ENCODE measurements at places on chromosomes 13 and 19. TPM values are rescaled to one million over a fixed set of nuclear protein-coding genes. Genes with fewer than 3 reads are reported as not detected.

DNA sequence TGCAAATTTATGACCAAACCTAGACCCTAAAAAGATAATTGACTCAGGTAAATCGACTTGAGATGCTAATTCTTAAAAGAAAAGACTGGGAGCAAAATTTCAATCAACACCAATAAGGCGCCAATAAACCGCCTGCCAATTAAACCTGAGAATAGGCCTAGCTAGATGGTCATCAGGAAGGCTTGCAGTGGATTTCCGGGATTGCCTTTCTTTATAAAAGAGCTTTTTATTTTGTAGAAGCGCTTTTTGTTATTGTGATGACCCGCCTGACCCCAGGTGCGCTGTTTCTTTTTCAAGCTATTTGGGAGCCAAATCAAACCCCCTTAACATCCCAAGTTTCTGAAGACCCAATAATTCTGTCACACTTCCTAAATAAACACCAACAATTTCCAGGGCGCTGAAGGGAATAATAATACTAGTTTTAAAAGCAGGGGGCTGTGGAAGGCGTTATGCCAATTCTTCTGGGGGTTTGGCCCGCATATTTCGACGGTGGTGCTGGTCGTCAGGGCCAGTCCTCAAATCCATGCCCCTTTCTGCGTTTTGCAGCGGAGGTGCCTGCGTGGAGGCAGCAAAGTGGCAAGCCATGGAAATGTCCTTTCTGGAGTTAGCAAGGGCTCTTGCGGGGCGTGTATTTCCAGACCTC, 2.9 kb upstream of the ZIC5 start:
- DNase-seq = no peak

GRCh38 chr19:4362101-4362828, 18.9 kb downstream of the MPND start:
- DNase-seq = no peak

- DNase-seq = no peak
Observed at GRCh38 chr13:110388108-110388943, 81.2 kb downstream of the COL4A2 start.

CEACAM18 gene
- total RNA-seq = not detected

SLC6A16 gene
- 1.3 TPM for total RNA-seq
